Suppressor macrophage treated with lipopolysaccharide for 1 hour (primary cell): ENCODE measurements at places on chromosomes 1 and 21.
A peak's percentile ranks its signal among the peaks of the same experiment; 100 is the strongest.

GRCh38 chr1:191085121-191085520 lies 607.5 kb upstream of the BRINP3 start:
- no peak for DNase-seq

GRCh38 chr1:3892748-3893147 lies 7.3 kb downstream of the C1orf174 start:
- DNase-seq: no peak

- DNase-seq: no peak
Observed at GRCh38 chr1:118905196-118905595, 82.9 kb downstream of the TBX15 start.

GRCh38 chr21:27511233-27511632 lies 544.3 kb upstream of the ADAMTS5 start:
- no peak for DNase-seq

DNA sequence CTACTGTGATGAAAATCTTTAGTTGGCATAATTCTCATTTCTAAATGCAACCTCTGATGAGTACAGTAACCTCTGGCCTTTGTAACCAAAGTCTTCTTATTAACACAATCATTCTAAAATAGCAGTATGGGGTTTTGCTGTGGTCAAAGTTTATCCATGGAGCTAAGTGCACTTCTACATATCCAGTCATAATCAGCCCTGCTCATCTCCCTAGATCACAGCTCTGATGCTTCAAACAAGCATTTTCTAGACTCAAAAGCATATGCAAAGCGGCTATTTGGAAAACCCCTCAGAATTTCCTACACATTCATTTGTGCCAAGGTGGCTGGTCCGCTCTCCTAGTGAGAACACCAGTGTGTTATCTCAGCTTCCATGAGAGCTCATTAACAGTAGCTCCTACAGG lies 418.6 kb downstream of the MRPL39 start:
- no peak for DNase-seq

GRCh38 chr1:155352631-155353030 lies 31.9 kb downstream of the RUSC1 start:
- DNase-seq: no peak

GRCh38 chr1:56758135-56758534 lies 61.1 kb downstream of the FYB2 start:
- DNase-seq: no peak

DNA sequence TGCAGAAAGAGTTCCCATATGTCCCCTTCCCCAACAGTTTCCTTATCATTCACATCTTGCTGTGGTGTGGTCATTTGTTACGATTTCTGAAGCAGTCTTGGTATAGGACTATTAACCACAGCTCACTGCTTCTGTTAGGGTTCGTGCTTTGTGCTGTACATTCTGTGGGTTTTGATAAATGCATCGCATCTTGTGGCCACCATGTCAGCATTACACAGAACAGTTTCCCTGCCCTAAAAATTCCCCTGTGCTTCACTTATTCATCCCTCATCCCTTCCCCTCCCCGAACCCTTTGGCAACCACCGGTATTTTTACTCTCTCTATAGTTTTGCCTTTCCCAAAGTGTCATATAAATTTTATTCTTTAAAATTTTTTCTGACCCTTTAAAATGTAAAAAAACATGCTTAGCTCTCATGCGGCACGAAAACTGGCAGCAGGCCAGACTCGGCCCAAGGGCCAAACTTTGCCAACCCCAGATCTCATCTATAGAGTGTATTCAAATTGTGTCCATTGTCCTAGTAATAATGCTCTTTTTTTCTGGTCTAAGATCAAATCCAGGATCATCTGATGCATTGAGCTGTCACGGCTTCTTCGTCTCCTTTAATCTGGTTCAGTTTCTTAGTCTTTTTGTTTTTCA lies 78.2 kb downstream of the SIM2 start:
- DNase-seq: no peak

DNA sequence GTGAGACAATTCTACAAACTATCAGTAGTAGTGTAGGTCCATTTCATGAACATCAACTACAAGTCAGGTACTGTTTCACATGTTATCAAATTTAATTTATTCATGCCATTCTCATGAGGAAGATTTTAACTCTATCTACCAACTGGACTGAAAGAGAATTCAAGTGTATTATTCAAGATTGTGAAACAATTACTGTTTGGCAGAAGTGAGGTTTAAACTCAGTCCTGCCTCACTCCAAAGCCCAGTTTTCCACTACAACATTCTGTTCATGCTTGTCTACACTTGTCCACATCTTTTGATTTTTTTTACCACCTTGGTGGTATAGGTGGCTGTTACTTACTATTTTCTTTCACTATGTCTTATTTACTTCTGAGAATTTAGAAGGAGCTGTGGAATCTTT lies 272.9 kb downstream of the TGFB2 start:
- no peak for DNase-seq

GRCh38 chr1:147565189-147565980 lies 24.1 kb downstream of the BCL9 start:
- no peak for DNase-seq

DNA sequence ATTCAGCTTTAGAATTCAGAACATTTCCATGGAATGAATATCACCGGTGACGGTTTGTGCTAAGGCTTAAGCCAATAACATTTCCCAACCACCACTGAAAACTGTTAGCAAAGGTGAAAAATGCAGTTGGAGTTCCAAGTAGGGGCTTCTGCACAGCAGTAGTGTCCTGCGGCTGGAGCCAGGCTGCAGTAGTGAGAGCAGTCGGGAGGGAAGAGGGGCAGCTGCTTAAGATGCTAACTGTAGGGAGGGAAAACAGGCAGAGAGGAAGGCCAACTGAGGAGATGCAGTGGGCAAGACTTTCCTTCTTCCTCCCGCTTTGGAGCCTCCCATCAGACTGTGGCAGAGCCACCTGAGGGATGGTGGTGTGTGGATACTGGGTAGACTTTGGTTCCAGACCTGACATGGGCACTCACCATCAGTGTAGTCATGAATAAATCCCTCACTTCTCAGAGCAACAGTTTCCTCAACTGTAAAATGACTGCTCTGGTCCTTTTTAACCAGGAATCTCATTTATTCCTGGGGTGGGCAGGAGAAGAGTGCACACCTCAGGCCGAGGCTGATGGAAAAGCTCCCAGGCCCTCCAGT lies 3.2 kb downstream of the F3 start:
- DNase-seq: peak; percentile 4

DNA sequence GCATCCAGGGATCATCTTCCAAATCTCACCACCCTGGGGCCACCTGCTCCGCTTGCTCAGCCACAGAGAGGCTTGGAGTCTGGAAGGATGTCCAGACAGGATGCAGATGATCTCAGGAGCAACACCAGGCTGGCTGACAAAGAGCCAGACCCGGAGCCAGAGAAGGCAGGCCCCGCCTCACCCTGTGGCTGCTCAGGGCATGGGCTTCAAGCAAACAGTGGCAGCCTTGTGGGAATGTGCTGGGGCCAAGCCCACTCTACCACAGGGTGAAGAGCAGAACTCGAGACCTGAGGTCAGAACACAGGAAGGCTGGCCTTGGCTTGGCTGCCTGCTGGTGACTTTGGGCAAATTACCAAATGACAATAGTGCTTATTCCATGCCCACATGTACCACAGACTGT lies 45.5 kb downstream of the MRPL37 start:
- DNase-seq: no peak

- no peak for DNase-seq
Observed at GRCh38 chr1:7208647-7209180, 423.5 kb downstream of the CAMTA1 start.

GRCh38 chr1:170664093-170664827 lies at the start of gene PRRX1:
Gene PRRX1, plus strand, starts transcription at chr1:170664131. Its CDS starts 88 bp downstream, at chr1:170664219.
- no peak for DNase-seq

DNA sequence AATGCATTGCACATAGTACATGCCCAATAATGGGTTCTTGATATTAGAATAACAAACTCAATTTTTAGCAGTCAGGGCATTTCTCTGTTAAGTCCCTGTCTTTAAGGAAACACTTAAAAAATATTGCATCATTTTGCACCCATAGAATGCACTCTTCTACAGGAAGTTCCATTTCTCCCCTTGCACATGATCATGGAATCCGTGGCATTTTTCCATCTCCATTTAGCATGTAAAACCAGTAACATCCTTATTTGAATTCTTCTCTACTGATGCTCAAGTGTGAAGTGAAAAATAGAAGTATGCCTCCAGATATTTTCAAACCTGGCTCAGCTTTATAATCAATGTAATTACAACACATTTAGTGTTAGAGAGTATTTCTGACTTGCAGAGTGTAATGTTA lies 192.8 kb downstream of the RWDD3 start:
- DNase-seq: no peak

- DNase-seq: no peak
Observed at GRCh38 chr1:109816975-109817535, 53.3 kb upstream of the EPS8L3 start.

- DNase-seq: no peak
Observed at GRCh38 chr21:33314111-33314510, 10.7 kb upstream of the IFNAR1 start.

GRCh38 chr1:106747791-106748190 lies 308.7 kb upstream of the PRMT6 start:
- no peak for DNase-seq

- DNase-seq: peak; percentile 58
Observed at GRCh38 chr1:78622548-78622947, 2.3 kb downstream of the IFI44L start.

DNA sequence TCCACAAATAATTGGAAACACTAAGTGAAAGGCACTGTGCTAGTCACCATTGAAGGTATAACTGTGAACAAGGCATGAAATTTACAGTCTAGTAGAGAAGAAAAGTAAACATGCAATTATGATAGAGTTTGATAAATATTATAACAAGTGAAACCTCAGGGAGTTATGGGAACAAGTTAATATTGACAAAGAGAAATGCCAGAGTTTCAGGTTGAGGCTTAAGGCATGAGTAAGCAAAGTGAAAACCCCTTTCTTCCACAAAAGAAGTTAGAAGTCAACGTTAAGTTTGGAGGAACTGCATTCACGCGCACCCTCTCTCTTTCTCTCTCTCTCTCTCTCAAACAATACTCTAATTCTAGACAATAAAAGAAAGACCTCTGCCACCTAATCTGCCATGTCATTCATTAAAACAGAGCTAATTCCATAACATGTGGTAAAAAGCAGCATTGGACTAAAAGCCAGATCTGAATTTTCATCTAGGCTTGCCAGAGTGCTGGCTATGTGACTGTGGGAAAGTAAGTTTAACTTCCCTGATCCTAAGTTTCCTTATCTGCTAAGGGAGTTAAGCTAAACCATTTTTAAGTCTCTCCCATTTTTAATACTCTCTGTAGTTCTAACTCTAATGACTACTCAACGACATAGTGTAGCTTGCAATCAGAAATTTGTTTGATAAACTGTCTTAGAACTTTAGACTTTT lies 22.0 kb downstream of the SLC44A5 start:
- no peak for DNase-seq

GRCh38 chr21:38833117-38833516 lies 27.4 kb downstream of the ETS2 start:
- no peak for DNase-seq

- DNase-seq: peak; percentile 80
Observed at GRCh38 chr21:38159355-38159754, 97.4 kb upstream of the KCNJ15 start.

DNA sequence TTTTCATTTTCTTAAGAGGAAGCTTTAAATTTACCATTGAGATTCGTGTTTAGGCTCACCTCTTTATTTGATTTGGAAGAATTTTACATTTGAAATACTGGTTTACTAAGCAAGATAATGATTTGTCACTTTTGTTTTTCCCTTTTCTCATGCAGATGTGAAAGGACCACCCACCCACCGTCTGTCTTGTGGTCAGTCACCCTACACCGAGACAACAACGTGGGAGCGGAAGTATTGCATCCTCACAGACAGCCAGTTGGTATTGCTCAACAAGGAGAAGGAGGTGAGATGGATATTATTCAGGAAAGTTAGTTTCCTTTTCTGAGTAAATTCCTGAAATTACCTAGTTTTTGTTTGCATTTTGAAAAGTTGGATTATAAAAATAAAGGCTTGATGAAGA lies 189.5 kb downstream of the RASAL2 start:
- DNase-seq: peak; percentile 84

GRCh38 chr1:61171346-61171745 lies 89.0 kb downstream of the NFIA start:
- DNase-seq: no peak

DNA sequence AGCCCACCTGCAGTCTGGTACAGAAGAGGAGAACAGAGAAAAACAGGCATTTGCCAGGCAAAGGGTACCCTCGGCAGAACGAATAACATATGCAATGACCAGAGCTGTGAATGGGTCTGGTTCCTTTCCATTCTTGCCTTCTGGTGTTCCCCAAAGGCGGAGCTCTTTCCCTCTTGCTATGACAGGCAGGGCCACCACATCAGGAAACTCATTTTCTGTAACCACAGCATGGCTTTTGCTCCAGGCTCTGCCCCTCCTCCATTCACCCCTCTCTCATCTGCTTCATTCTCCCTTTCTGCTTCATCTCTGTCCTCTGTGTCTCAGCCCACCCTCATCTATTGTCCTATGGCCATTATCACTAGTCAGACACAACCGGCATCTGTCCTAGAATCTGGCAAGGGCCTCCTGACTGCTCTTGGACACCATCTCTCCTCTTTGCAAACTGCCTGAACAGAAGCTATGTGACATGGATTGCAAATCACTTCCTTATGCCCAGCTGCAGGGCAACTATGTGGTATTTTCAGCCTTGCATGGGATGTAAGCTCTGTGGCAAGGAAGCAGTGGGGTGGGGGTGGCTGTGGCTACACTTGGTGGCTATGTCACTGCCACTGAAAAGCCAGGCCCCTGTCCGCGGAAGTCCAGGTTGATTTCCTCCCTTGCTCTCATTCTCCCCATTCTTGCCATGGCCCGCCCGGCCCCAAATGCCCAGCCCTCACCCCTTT lies 78.8 kb upstream of the ABCD3 start:
- DNase-seq: peak; percentile 71

- no peak for DNase-seq
Observed at GRCh38 chr1:92317836-92318493, 19.1 kb downstream of the RPAP2 start.

- no peak for DNase-seq
Observed at GRCh38 chr1:44333376-44333775, 21.7 kb downstream of the ERI3 start.

DNA sequence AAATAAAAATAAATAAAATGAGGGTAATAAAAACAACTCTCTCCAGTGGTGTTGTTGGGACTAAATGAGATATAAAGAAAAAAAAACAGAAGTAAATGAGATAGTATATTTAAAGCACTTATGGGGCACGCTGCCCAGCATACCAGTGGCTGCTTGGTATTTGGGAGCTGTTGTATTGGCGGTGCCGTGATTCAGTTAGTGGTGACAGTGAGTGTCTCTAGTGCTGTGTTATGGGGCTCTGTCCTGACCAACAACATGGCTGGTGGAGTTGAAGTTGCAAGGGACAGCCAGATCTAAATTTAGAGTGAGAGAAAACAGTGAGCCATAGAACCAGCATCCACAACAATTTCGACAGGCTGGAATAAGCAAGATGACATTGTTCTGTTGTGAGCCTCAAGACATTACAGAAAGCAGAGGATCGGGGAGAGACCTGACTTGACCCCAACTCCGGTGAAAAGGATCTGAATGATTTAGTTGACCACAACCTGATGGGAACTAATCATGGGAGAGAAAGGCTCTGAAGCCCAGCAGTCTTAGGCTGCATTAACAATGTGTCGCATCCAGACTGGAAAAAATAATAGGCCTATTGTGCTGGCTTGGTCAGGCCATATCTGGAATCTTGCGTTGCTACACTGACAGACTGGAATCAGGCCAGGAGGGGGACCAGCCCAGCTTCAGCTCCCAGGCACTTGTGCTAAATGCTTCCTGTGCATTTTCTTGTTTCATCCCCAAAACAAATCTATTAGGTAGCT lies 2.4 kb upstream of the MFSD2A start:
- peak; percentile 42 for DNase-seq
